ENCODE measurements at places on chromosomes 3 and 15.

DNA sequence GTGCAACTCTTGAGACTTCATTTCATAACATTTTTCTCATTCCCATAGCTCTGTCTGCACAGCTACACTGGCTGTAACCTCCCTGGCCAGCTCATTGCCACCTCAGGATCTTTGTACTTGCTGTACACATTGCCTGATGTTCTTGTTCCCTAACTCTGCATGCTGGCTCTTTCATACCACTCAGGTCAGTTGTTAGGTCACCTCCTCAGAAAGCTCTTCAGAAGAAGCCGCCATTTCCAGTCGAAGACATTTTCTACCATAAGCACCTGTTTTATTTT lies 176.2 kb downstream of the AKAP13 start:
- no peak for DNase-seq

- no peak for DNase-seq
Observed at GRCh38 chr15:88874684-88875083, 20.7 kb downstream of the HAPLN3 start.

GRCh38 chr3:55159016-55159415 lies 231.2 kb upstream of the LRTM1 start:
- DNase-seq, result no peak

DNA sequence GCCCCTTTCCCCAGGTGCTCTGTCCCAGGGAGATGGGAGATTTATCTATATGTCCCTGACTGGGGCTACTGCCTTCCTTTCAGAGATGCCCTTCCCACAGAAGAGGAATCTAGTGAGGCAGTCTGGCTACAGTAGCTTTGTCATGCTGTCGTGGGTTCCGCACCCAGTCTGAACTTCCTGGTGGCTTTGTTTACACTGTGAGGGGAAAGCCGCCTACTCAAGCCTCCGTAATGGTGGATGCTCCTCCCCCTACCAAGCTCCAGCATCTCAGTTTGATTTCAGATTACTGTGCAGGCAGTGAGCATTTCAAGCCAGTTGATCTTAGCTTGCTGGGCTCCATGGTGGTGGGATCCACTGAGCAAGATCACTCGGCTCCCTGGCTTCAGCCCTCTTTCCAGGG lies 35.4 kb upstream of the SLC7A14 start:
- DNase-seq, result no peak

- DNase-seq, result peak; percentile 25
Observed at GRCh38 chr3:179336345-179336929, 11.1 kb upstream of the MFN1 start.

DNA sequence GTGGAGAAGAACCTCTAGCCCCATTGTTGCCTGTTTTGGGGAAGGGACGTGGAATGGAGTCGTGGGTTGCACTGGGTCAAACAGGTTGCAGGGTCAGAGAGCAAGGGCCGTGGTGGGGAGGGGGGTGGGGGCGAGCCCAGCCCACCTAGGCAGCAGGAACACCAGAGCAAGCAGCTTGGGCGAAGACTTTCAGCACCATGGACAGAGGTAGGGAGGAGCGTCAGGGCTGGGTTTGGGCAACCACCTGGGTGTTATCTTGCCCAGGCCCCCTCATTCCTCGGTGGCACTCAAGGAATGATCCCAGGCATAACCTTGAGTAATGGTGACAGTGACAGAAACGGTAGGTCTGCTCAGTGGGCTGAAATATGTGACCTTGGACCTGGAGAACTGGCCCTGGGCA lies 45.9 kb upstream of the TMEM115 start:
- DNase-seq, result peak; percentile 30

- no peak for DNase-seq
Observed at GRCh38 chr3:102141928-102142239, 292.6 kb downstream of the NFKBIZ start.

GRCh38 chr3:28844298-28845005 lies 436.4 kb upstream of the RBMS3 start:
- DNase-seq, result no peak

DNA sequence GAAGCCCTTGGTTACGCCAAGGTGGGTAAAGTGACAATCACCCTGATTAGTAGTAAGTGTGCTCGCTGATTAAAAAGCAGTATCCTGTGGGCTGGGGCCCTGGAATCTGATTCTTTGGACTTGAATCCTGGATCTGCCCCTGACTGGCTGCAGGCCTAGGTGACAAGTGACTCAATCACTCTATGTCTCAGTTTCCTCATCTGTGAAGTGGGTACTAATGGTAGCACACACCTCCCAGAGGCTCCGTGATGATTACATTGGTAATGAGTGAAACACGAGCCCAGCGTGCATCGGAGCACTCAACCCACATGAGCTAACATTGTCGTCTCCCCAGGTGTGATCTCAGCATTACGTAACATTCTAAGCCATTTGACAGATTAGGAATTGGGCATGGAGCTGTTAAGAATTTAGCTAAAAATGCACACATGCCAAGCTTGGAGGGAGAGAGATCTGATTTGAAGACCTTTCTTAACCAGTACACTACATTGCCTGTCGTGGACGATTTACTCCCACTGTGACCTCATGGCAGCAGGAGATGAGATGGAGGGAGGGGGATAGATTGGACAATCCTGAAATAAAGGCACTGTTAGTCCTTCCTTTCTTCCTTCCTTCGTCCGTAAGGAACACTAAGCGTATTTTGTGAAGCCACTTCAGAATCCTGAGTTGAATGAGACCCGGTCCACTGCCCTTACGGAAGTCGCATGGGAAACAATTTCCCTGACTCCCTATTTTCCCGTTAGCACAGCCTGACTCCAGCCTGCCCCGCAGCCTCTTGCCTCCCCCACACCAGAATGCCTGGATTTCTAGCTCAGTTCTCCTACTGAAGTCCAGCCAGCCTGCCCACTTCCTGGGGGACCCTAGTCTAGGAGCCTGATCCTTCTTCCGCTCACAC lies 32.1 kb downstream of the MGLL start:
- DNase-seq, result no peak

- peak; percentile 69 for DNase-seq
Observed at GRCh38 chr15:56817321-56818080, 84.2 kb upstream of the ZNF280D start.

- peak; percentile 70 for DNase-seq
Observed at GRCh38 chr3:8488877-8489276, 12.7 kb upstream of the LMCD1 start.

- no peak for DNase-seq
Observed at GRCh38 chr3:4011166-4011565, 211.9 kb downstream of the LRRN1 start.

- no peak for DNase-seq
Observed at GRCh38 chr3:18396428-18396827, 28.7 kb downstream of the SATB1 start.

DNA sequence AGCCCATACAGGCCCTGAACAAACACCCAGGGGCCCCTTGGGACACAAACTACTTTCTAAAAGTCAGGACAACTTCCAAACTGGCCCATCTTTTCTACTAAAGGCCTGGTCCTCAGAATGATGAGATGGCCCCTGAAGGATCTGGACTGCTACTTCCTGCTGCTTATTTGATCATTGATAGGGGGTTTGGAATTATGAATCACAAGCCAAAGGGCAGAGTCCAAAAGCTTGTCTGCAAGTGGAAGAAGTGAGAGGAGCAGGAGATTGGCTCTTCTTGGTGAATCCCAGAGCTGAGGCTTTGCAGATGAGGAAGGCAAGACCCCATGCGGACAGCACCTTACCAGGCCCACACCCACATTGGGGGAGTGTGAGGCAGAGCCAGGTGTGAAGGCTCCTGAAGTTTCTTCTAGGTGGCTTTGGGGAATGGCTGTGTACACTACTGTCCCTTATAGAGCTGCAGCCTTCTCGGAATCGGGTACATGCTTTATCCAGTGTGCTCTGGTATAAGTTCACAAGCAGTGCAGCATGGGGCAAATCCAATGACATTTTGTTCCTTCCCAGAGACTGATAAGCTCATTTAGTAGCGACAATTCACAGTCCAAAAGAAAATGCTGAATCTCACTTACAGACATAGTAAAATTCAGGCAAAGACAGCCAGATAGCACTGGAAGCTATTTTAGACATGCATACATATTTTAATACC lies 133.1 kb downstream of the RORA start:
- no peak for DNase-seq

GRCh38 chr3:185221203-185221602 lies 32.6 kb downstream of the EHHADH start:
- DNase-seq, result no peak

DNA sequence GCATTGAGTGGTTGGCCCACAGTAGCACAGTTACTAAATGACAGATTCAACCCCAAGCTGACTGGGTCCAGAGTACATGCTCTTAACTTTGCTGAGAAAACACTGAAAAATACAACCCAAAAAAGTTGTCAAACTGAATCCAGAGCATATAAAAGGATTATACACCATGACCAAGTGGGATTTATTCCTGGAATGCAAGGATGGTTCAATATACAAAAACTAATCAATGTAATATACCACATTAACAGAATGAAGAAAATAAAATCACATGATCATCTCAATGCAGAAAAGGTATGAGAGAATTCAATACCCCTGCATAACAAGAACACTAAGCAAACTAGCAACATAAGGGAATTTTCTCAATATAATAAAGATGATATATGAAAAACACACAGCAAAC lies 98.5 kb downstream of the STAG1 start:
- peak; percentile 5 for DNase-seq

- DNase-seq, result no peak
Observed at GRCh38 chr3:194136519-194137007, 615 bp downstream of the HES1 start.

DNA sequence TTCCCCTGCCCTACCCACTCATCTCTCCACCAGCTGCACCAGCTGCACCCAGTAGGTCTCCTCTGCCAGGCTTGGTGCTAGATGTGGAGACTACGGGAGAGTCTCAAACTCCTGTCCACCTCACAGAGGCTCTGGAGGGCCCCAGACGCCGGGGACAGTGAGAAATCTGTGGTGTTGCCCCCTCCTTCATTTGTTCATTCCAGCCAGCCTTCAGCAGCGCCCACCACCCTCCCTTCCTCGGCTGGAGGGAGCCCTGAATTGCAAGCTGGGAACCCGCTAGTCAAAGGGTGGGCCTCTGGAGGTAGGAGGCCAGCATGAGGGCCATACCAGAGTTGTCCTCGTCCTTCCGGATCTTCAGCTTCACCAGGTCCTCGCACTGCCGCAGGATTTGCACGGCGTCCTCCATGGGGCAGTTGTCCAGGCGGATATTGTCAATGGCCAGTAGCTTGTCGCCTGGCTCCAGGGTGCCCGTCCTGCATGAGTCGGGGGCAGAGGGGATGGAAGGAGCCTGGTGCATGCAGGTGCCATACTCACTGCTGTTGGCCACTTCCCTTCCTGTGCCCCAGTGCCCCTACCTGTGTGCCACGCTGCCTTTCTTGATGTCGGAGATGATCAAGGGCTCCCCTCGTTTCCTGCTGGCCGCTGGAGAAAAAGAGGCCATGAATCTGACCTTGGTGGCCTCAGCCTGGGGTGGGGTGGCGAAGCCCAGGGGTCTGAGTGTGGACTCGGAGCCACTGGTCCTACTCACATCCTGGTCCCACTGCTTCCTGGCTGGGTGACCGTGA lies 29.1 kb downstream of the GRIP2 start:
- DNase-seq, result no peak

DNA sequence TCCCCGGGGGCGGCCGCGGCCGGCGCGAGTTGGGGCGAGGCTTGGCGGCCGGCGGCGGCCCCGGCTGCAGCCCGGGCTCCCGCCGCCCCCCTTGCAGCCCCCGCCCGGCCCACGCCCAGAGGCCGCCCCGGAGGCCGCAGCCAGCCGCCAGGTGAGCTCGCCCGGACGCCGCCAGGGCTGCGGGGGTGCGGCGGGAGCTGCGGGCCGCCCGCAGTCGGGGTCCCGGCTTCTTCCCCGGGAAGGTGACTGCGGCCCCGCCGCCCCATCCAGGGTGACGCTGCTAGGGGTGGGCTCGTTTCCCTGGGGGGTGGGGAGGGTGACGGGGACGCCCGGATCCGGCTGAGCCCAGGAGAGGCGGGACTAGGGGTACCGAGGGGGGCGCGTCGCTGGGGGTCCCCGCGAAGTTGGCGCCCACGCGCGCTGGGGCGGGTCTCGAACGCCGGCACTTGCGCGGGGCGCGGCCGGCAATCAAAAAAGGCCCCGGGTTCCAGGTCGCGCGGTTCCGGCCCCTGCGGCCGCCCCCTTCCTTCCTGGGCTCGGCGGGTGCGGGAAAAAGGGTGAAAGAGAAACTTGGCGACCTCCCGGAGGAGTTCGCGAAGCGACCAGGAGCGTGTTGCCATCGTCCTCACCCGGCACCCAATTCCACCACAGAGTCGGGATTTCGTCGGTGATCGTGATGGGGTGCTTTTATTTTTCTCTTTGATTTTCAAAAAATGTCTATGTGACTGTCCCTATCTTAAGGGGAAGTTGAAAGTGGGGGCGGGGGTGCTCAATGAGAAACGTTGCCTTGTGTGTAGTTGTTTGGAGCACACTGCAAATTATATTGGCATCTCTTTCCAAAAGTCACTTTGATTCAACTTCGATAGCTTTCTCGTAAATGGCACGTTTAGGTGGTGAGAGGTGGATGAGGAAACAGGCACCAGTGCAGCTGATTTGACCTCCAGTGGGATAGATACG lies 619 bp downstream of the ATXN7 start:
- DNase-seq, result peak; percentile 35

- no peak for DNase-seq
Observed at GRCh38 chr3:53811143-53811927, 34.9 kb downstream of the CHDH start.

DNA sequence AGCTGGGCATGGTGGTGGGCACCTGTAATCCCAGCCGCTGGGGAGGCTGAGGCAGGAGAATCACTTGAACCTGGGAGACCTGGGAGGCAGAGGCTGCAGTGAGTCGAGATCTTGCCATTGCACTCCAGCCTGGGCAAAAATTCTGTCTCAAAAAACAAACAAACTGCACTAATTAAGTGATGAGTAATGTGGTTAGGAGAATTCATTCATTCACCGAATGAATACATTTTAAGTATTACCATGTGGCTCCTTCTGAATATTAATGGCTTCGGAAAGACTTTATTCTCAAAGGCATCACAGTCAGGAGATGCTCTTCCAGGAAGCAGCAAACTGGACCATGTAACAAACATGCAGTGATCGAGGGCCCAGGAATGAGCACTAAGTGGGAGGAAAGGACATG lies 23.6 kb downstream of the SPTSSB start:
- DNase-seq, result peak; percentile 52

- DNase-seq, result no peak
Observed at GRCh38 chr3:157166561-157166960, 6.6 kb upstream of the CCNL1 start.

GRCh38 chr15:50594311-50594710 lies 47.8 kb upstream of the USP50 start:
- no peak for DNase-seq

- DNase-seq, result no peak
Observed at GRCh38 chr3:87161013-87161412, 66.1 kb upstream of the CHMP2B start.

DNA sequence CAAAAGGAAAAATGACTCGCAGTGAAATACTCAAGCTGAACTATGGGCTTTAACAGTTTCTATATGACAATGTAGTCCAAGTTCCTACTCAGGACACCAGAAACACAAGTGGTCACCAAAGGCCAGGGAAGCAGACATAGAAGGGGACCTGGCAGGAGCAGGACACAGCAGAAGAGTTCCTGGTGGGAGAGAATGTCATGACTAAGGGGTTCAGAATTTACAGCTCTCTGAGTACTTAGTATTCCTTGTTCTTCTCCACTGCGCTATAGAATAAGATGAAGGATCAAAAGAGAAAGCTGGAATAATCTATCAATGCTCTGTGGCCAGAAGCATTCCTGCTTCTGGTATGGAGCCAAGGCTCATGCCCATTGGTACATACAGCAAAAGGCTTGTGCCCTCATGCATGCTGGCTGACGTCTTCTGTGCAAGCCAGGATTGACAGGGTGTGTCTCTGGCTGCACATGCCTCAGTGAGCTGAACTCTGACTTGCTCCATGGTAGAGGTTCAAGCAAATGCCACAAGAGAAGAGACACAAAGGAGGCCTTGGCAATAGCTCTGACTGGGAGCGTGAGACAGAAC lies 128.7 kb upstream of the SLC2A2 start:
- peak; percentile 14 for DNase-seq

- no peak for DNase-seq
Observed at GRCh38 chr3:78353231-78353630, 1313.3 kb downstream of the ROBO2 start.

All from EH (cell line).